Tongue (tissue), 3 donors: ENCODE measurements at places on chromosomes 4 and X. TPM values are rescaled to one million over a fixed set of nuclear protein-coding genes. Genes with fewer than 3 reads are reported as not detected.

The SPANXN4 gene
- not detected for total RNA-seq

The LEF1 gene
- 13.7 TPM for total RNA-seq

The PNCK gene
- total RNA-seq: 0.92 TPM

The SSX2B gene
- not detected for total RNA-seq

- DNase-seq: peak; percentile 22
These were observed 60.8 kb upstream of the CBR4 start for GRCh38 chr4:169070895-169071218.

DNA sequence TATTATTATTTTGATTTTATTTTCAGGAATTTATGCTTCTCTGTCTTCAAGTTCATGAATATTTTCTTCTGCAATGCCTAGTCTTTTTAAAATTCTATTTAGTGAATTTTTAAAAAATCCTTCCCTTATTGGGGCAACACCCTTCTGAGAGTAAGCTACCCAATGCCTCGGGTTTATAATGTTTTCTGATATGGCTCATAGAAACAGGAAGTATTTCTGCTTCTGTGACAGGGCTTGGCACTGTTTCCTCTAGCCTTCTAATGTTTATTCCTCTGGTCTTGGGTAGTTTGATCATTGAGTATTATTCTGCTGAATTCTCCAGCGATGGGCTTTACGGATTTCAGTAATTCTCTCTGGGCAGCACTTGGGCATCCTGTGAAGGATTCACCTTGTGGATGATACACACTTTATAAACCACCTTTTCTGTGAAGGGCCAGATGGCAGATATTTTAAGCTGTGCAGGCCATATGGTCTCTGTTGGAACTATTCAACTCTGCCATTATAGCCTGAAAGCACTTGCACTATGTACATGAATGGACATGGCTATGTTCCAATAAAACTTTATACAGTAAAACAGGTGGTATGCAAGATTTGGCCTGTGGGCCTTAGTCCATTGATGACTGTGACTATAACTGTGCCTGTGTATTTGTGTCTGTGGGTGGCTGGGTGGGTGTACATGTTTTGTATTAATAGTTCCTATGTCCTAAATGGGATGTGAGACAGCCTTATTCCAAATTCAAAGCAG is 95.9 kb upstream of the FAT1 start:
- DNase-seq: no peak
